Lower lobe of right lung (tissue), 2 donors: ENCODE measurements at places on chromosomes 2 and 18. TPM values are rescaled to one million over a fixed set of nuclear protein-coding genes. Genes with fewer than 3 reads are reported as not detected.

HOXD13 gene
- not detected for total RNA-seq

DNA sequence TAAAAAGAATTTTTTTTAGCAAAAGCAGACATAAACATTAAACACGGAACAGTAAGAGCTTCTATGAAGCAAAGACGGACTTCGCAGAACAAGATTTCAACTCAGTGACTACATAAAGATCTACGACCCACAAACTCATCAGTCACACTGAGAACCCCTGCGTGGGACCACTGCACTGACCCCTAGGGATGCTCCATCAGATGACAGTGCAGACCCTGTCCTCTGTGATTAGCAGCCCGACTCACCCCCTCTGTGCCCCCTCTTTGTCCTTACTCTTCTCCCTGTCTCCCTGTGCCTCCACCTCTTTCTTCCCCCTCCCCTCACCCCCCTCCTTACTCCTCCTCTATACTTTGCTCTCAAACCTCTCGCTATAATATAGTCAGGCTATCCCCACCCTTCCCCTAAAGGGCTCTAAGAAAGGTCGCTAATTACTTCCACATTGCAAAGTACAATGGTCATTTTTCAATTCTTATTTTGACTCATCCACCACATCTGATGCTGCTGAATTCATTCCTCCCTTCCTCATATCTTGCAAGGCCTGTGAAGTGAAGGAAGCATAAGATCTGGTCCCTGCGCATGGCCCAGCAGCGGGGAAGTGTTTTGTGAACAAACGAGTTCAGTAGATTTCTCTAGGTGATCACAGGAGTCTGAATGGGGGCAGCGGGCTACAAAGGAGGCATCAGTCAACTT lies 89.3 kb downstream of the CABYR start:
- no peak for DNase-seq

TMEM163 gene
- total RNA-seq: 31.9 TPM

POTEI gene
- total RNA-seq: 0.24 TPM

DNA sequence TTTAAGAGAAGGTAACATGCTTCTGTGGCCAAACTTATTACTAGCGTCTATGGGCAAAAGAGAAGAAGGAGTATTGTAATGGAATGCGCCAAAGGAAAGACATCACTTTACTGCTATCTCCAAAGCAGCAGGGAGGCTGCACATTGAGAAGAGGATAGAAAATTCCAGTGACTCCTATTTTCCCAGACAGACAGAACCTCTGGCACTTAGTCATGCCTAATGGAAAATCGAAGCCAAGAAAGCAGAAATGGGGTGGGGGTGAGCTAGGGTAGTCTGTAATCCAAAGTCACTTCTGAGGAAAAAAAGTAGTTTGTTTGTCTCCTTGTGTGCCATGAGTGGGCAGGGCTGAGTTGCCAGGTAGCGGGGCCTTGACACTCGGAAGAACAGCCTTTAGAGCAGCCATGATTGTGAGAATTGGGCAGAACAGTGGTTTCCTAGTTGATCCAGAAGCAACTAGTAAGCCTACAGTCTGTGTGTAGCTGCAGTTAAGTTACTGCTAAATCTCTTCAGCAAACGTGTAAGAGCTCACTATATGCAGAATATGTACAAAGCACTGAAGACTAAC lies 79.4 kb upstream of the FOSL2 start:
- DNase-seq: no peak

DNA sequence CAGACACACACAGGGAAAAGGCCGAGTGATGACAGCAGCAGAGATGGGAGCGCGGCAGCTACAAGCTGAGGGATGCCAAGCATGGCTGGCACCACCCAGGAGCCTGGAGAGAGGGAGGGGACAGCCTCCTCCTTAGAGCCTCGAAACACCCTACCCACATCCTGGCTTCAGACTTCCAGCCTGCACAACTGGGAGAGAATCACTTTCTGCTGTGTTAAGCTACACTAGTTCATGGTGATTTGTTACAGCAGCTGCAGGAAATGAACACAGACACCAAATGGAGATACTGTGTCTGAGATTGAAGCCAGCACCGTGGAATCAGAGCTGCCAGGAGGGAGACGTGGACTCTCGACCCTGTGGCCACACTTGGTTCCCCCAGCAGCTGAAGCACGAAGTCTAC lies 27.5 kb upstream of the FOSL2 start:
- DNase-seq: no peak

CHST10 gene
- 7.6 TPM for total RNA-seq
